Activated CD4-positive, alpha-beta T cell treated with anti-CD3 and anti-CD28 coated beads, Interleukin-2, amount 50 U/mL, for 24 hours (primary cell): ENCODE measurements at places on chromosomes 2 and 18.

DNA sequence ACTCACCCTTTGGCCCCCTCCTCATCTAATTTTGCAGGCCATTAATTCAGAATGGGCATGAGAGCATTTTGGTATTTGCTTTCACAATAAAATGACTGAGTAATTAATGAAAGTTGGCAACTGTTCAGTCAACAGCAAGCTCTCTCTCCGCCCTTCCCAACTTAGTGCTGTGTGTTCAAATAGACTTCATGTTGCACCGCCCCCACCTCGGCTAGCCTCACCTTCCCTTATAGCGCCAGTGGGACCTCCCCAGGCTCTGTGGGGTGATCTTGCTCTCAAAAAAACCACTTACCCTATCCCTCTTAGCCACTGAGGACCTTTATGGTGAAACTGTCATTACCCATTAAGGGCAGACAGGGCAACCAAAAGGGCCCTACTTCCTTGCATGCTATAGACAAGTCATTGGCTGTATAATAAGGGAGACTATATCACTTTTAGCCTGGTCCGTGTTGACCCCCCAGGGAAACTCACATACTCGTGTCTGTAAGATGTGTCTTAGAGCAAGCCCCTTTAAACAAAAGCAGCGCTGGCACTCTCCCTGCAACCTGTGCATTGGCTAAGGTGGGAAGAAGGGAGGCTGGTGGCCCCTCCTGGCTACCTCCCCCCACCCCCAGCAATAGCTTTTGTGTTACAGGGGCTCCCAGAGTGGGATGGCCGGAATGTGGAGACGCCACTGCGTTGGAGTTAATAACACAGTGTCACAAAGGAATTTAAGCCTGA lies 15.2 kb downstream of the EN1 start:
- DNase-seq, result no peak

- DNase-seq, result no peak
Observed at GRCh38 chr18:45059695-45060094, 379.0 kb downstream of the SETBP1 start.

GRCh38 chr2:32200814-32201213 lies 35.1 kb downstream of the SLC30A6 start:
- DNase-seq, result no peak

DNA sequence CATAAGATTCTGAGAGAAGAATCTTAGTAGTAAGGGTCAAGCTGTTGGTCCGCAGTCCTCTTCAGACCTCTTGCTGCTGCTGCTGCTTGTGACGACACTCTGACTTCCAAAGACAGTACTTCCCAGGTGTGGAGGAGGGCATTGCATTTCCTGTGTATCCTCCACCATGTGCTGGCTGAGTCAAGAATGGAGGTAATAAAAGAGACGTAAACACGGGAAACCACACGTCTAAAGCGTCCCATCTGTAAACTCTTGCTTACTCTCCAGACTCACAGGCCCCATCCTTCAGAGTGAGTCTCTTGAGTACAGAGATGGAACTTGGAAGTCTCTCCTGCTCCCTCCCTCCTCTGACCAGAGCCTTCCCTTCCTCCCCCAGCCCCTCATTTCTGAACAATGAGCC lies 25.6 kb downstream of the KLHL29 start:
- DNase-seq, result no peak

DNA sequence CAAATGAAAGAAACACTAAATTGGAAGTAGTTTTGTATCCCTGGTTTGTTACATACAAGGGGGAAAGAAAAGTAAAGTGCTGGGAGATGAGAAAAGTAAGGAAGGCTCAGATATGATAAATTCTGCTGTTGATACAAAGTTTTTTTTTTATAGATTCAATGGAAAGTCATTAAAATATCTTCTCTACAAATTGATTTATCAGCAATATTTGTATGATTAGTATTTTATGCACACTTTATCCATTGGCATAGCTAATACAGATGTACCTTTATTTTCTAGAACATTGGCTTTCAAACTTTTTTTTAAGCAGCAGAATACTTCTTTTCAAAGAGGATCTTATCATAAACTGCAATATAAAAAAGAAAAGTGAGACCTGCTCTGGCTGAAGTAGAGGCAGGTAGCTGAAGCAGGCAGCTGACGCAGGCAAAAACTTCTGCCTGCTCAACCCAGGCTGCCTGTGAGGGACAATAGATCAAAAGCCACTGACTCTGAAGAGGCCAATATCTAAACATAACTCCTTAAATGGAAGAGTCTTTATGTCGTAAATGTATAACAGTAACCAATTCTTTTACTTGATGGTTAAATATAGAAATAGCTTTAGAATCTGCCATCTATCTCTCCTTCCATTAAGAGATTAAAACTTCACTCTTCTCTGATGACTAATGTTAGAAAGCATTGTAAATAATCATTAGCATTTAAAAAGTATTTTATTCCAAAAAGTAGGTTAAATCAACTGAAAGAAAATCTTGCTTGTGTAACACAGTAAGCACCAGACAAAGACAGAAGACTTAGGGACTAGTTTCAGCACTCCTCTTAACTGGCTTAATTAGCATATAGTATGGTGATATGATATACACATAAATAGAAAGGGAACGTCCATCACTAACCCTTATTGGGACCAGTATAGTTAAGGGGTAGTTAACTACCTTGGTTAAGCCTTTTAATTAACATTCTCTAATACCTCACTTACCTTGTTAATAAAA lies 174.2 kb downstream of the SLC39A10 start:
- DNase-seq, result no peak

- DNase-seq, result no peak
Observed at GRCh38 chr2:223641082-223641481, 38.9 kb upstream of the SCG2 start.

DNA sequence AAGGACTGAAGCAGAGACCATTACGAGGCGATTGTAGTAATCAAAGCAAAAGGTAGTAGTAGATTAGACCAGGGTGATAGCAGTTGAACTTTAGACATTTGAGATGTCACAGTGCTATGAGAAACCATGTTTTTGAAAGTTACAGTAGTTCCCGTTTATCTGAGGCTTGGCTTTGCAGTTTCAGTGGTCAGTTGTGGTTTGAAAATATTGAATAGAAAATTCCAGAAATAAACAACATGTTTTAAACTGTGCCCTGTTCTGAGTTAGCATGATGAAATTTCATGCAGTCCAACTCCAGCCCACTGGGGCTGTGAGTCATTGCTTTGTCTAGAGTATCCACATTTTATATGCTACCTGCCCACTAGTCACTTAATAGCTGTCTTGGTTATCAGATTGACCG lies 47.5 kb downstream of the ZNF638 start:
- DNase-seq, result no peak

GRCh38 chr2:223971-224760 lies 39.7 kb downstream of the SH3YL1 start:
- DNase-seq, result no peak

DNA sequence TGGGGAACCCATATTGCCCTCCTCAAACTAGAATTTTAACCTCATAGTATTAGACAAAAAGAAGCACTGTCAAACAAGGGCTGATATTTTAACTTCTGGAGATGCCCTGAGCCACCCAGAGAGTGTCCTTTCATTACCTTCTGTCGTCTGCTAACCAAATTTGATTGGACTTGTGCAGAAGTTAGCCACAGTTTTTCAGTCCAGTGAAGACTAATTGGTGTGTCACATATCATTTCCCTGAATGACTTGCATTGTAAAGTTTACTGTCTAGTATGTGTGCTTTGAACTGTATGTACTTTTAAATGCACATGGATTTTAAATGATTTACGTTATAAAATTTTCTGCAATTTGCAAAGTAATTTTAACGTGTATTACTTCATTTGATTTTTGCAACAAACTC lies 646.5 kb downstream of the SATB2 start:
- DNase-seq, result no peak

DNA sequence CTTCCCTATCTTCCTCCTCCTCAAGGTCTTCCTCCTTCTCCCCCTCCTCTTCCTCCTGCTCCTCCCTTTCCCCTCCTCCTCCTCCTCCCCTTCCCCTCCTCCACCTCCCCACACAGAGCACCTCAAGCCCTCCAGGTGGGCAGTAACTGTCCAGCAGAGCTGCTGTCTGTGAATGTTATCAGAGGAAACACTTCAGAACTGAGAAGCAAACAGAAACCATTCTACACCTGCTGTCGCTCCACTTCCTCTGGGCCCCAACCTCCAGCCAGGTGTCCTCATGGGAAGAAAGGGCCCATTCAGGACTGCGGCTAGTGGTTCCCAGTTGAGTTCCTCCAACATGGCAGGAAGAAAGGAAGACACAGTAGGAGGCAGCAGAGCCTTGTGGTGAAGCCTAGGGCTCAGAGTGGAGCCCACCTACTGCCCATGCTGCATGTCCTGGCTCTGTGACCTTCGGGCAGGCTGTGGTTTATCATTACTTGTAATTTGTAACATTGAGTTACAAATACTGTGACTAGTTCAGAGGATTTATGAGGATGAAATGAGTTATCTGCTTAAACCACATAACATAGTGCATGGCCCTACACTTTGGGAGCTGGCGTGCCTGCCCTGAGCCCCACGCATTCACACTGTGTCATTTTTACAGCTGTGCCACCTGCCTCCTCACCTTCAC lies 165.9 kb upstream of the ID2 start:
- DNase-seq, result no peak

DNA sequence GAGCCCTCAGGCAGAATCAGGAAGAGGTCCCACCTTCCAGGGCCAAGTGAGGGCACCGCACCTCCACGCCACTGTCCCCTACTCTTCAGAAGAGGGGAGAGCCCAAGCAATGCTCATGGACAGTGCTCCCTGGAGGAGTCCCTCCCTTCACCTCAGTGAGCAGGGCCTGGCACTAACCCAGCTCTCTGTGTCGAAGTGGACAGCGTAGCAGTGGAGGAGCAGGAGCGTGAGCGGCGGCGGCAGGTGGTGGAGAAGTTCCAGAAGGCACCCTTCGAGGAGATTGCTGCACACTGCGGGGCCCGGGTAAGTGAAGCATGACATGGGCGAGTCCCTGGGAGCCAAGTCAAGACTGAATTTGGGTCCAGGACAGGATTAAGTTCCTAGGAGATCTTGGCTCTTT lies 16.7 kb downstream of the POMC start:
- DNase-seq, result no peak

DNA sequence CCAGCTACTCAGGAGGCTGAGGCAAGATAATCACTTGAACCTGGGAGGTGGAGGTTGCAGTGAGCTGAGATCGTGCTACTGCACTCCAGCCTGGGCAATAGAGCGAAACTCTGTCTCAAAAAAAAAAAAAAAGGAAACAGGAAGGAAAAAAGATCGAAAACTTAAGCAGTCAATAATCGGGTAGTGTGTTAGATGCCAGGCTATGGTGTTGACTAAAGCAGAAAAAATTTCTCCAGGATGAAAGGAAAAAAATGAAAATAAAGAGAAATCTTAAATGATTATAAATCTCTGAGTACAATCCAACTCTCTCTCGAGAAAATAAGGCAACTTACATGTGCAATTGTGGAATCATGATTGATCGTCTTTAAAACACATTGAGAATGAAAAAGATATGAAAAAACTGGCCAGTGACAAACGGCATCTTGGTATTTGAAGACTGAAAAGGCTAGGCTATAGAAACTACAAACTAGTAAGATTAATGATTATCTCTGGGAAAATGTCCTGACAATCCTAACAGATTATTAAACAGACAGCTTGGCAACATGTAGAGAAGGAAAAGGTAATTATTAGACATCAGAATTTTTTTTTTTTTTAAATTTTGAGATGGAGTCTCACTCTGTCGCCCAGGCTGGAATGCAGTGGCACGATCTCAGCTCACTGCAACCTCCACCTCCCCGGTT lies 16.3 kb upstream of the EPHA4 start:
- DNase-seq, result no peak

- no peak for DNase-seq
Observed at GRCh38 chr2:173090973-173091660, 15.5 kb downstream of the MAP3K20 start.

- no peak for DNase-seq
Observed at GRCh38 chr18:22643731-22644130, 226.0 kb upstream of the CTAGE1 start.

- no peak for DNase-seq
Observed at GRCh38 chr18:65988972-65989371, 238.2 kb downstream of the CDH7 start.

GRCh38 chr2:54574107-54574859 lies 118.2 kb downstream of the SPTBN1 start:
- no peak for DNase-seq

DNA sequence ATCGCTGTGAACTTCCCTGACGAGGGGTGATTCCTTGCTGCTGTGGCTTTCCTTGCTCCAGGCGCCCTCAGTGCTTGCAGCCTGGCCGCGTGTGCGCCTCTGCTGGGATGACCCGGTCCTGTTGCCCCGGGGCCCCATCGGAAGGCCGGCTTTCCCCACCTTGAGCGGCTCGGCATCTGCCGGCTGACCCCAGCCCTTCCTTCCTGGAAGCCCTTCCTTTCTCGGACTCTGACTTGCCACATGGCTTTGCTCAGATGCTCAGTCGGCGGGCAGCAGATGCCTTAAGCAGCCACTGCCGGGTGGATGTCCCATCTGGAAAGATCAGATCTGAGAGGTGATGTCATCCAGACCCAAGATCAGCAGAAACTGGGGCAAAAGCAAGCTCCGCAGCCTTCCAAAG lies 100.5 kb upstream of the ODC1 start:
- no peak for DNase-seq

- DNase-seq, result no peak
Observed at GRCh38 chr18:76656925-76657827, 162.1 kb upstream of the ZNF516 start.

GRCh38 chr2:49845021-49845420 lies 690.7 kb upstream of the FSHR start:
- no peak for DNase-seq

GRCh38 chr2:205311201-205311600 lies 371.1 kb upstream of the NRP2 start:
- DNase-seq, result no peak

- DNase-seq, result no peak
Observed at GRCh38 chr2:55357927-55358326, 61.7 kb downstream of the CCDC88A start.

DNA sequence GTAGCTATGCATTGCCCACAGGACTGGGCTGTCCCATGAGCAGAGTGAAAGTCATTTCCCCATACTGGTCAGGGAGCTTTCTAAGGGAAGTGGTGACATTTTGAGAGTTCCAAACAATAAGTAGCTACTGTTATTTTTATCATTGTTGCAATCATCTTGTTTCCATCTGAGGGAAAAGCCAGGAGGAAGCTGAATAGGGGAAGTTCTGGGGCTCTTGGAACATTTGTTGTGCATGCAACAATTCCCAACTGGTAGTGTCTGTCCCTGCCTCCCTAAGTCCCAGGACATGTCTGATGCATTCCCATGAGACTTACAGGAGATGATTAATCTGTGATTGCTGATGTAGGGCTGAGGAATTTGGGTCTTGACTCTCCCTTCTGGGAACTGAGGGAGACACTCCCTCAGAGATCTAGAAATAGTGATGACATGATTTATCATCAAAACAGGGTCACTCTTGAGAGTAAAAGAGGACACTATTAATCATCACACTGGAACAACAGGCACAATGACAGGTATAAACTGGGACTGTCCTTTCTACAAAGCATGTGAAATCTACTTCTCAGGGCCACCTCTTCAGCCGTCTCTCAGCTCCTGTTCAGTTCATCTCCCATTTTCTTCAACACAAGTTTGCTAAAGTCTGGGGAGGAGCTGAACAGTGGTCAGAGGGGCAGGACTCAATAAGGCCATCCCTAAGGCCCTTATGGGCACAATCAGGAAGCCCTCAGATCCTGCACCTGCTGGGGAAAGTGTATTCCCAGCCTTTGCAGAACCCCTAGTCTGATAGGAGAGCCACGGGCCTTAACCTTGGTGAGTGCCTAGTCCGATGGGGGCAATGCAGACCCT lies 28.0 kb upstream of the MARCO start:
- DNase-seq, result no peak

GRCh38 chr2:210548878-210549384 lies 7.5 kb upstream of the CPS1 start:
- no peak for DNase-seq
